ENCODE measurements at places on chromosomes 6 and 20. TPM values are rescaled to one million over a fixed set of nuclear protein-coding genes. Genes with fewer than 3 reads are reported as not detected.

SIRPB2 gene
- total RNA-seq = 2.4 TPM

SLC4A11 gene
- total RNA-seq = 1.8 TPM

REM1 gene
- total RNA-seq = 3.7 TPM

GRCh38 chr20:25246182-25246999 is 1.5 kb upstream of the PYGB start:
- no peaks in the 10 kb centered on the region for H3K27me3 ChIP-seq
- DNase-seq = no peak
- H3K4me3 ChIP-seq = no peak overlapping the region
- H3K4me1 ChIP-seq = peaks cover 5% of the 10 kb centered on the region

DNA sequence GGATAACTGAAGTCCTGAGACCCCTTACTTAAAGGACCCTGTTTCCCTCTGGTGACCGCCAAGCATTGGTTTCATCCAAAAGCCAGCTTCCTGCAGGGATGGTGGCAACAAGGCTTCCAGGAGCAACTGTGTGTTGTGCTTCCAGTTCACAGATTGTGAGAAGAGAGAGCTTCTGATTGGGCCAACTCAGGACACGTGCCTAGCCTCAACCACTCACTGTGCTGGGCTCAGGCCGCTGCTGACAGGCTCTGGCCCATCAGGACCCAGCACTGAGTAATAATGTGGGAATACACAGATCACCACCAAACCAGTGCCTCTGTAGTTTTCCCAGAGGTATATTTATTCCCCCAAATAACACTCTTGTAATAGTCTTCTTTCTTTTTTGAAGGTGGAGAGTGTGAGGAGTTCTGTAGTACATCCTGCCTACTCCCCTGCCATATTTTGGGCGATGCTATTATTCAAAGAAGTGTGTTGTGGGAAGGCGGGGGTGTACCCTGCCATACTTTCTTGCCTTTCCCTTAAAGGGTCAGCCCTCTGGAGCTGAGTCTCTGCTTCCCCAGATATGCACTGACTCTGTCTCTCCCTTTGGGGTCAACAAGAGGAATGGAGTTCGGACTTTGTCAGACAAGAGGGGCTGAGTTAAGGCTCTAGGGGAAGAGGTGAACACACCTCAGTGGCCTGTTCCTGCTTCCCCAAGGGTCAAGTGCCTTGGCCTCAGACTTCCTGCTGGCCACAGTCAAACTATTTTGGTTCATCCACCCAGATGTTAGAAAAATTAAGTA is 23.2 kb downstream of the PPP1R16B start:
- H3K4me1 ChIP-seq = no peaks in the 10 kb centered on the region
- no peak overlapping the region for H3K27ac ChIP-seq
- H3K27me3 ChIP-seq = no peaks in the 10 kb centered on the region
- no peak for DNase-seq

DNA sequence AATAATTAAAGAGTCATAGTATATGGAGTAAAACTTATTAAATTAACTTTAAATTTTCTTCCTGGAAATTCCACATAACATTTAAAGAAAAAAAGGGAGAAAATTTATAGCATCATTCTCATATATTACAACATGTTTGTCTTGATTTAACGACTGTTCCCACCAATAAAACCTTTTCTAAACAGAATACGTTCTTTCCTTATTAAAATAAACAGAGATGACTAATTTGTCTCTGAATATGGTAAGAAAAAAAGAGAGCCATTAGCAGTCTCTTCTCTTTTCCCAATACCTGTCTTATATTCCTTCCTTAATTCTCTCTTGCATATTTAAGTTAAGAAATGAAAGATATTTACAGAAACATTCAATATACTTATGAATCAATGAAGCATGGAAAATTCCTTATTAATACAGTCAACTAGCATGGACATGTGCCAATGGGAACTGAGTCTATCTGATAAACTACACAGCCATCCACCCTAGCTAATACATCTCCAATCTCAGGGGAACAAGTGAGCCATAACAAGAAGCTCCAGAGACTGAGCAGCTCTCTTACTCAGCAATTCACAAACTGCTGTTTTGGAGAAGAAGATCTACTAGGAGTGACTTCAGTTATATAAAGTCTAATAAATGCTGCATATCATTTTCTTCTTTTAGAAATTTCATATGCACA is 347.1 kb upstream of the MANEA start:
- no peaks in the 10 kb centered on the region for H3K27me3 ChIP-seq
- H3K4me3 ChIP-seq = no peak overlapping the region
- DNase-seq = no peak
- no peak overlapping the region for H3K27ac ChIP-seq
- no peaks in the 10 kb centered on the region for H3K36me3 ChIP-seq
- H3K4me1 ChIP-seq = no peaks in the 10 kb centered on the region

GRCh38 chr6:150752409-150752808 is 113.1 kb upstream of the MTHFD1L start:
- H3K4me3 ChIP-seq = no peak overlapping the region
- H3K36me3 ChIP-seq = no peaks in the 10 kb centered on the region
- H3K4me1 ChIP-seq = peaks cover 6% of the 10 kb centered on the region

- no peak for DNase-seq
- no peak overlapping the region for H3K4me3 ChIP-seq
- no peaks in the 10 kb centered on the region for H3K36me3 ChIP-seq
- no peak overlapping the region for H3K27ac ChIP-seq
These were observed 40.7 kb upstream of the DDR1 start for GRCh38 chr6:30843611-30843998.

DNA sequence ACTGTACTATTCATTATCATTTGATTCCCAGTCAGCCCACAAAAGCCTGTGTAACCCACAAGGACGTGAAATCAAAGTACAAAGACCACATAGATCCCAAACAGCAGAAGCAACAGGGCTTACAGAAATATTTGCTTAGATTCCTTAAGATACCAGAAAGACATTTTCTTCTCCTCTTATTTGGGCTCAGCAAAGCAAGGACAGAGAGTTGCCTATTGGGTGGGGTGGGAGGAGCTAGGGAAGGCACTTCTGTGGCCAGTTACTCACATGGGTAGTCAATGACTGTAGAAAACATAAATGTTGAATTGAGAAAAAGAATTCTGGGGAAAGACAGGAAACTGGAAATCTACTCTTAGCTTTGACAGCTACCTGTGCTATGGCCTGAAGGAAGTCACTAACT is 19.8 kb downstream of the PDE7B start:
- no peak overlapping the region for H3K4me3 ChIP-seq
- H3K4me1 ChIP-seq = peaks cover 9% of the 10 kb centered on the region
- H3K27me3 ChIP-seq = no peaks in the 10 kb centered on the region
- DNase-seq = no peak
- no peak overlapping the region for H3K27ac ChIP-seq
- H3K36me3 ChIP-seq = no peaks in the 10 kb centered on the region

FAM83B gene
- 4.3 TPM for total RNA-seq
